ENCODE measurements at places on chromosomes 16 and 17.

- DNase-seq, result peak; percentile 58
Measured at GRCh38 chr17:39231591-39232551, 6.1 kb upstream of the STAC2 start.

GRCh38 chr17:75487351-75488070, 27.8 kb downstream of the CASKIN2 start:
- DNase-seq, result peak; percentile 77

DNA sequence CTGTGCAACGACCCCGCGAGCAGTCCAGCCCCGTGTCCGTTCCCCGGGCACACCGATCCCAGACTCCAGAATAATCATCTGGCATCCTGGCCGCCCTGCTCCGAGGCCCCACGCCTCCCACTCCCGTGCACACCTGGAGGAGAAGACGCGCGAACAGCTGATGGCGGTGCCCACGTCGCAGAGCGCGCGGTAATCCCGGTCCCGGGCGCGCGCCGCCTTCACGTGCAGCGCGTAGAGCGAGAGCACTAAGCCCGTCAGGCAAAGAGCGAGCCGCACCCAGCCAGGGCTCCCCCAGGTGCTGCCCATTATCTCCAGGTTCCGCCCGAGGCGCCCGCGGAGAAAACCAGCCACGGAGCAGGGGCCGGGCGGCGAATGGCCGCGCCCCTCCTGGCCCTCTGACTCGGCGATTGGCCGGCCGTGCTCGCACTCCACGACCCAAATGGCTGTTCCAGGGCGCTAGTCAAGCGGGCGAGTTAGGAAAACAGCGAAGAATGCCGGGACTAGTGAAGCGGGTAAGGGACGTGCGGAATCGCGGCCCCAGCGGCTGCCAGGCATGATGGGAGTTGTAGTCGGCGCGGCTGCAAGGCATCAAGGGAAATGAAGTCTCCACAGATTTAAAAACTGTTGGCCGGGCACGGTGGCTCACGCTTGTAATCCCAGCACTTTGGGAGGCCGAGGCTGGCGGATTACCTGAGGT, at the start of gene VKORC1:
TSS of gene VKORC1 (minus strand) at position 374 of the 697 bp plus-strand sequence. CDS start at position 306, 68 bp downstream.
- DNase-seq, result peak; percentile 99

GRCh38 chr17:69540356-69540755, 125.9 kb downstream of the MAP2K6 start:
- no peak for DNase-seq

DNA sequence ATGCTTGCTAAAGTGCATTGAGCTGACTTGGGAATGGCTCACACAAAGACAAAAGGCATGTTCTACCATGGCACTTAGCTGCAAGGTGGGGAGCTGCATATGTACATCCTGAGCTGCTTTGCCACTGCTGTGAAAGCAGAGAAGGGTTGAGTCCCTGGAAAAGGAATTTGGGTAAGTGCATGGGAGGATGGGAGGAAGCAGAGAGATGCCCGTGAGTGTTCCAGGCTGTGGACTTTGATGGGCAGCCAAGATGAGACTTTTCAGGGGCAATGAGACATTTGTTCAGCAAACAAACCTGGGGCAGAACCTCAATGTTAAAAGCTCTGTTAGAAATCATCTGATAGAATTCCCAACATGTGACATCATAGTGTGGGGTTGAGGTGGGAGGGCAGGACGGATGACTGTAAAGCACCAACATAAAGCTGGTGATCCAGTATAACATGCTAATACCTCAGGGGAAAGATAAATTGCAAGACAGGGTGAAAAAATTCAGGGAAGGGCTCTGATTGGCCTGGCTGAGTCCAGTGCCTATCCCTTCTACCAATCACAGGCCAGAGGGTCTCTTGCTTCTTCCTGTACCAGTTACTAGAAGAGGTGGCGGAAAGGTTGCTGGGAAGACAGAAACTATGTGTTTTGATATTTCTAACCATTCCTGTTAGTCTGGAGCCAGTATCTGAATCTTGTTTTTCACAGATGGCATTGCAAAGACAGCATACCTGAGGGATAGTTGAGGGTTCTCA, 163.2 kb downstream of the UTP18 start:
- no peak for DNase-seq

DNA sequence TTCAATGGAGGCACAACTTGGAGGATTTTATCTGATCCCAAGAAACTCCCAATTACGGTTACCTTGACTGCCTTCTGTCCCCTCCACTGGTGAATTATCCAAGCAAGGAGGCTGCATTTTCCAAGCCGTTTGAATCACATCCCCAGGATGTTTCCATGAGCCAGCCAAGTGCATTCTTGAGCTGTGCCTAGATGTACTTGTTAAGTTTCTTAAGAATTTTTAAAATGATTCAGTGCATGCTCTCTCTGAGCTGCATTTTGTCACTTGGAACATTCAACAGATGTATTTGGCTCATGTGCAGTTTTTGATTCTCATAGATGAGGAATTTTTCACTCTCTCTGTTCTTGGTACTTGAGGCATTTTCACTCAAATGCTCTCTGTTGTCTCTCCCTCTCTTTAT, 202.6 kb upstream of the MYOCD start:
- DNase-seq, result no peak

GRCh38 chr17:7673239-7673638, 14.1 kb downstream of the TP53 start:
- peak; percentile 59 for DNase-seq

DNA sequence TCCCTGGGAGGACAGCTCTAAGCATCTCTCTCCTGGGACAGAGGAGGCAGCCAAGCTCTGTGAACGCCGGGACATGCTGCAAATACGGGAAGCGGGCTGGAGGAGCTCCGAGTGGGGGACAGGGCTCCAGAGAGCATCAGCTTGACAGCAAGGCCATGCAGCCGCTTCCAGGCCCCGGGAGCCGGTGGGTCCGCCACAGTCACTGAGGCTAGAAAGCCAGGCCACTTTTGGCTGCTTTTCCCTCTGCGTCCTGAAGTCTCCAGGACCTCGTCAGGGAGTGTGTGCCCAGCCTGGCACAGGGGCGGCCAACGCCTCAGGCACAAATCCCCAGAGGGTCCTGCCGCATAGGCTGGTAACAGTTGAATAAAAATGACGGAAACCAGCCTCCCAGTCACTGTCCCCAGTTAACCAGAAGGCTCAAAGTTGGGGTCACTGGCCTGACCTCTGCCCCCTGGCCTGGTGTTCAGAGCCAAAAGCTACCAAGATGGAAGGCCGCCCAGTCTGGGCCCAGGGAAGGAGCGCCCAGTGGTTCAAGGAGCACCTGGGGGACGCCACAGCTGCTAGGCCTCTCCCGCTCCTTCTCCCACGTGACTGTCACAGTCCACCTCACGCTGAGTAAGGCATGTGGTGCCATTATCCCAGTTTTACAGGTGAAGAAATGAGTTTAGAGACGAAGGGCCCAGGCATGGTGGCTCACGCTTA, 3.2 kb upstream of the TRIM65 start:
- no peak for DNase-seq

GRCh38 chr16:67857547-67858233, 10.2 kb upstream of the CENPT start:
- peak; percentile 97 for DNase-seq

DNA sequence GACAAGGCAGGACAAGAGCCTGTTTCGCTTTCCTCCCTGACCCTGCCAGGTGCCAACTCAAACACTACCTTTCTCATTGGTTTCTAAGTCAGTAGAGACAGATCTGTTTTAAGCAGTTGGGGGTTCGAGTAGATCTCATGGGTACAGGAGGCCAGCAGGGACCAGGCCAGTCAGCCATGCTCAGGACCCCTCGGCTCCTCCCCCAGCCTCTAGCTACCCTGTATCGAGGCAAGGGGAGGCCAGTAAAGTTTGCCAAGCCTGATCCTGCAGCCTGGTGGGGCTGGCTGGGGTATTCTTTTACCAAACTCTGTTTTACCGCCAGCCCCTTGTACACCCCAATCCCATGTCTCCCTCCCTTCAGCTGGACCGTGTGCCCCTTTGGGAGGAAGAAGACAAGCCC, 26.6 kb downstream of the OR1D5 start:
- DNase-seq, result no peak

DNA sequence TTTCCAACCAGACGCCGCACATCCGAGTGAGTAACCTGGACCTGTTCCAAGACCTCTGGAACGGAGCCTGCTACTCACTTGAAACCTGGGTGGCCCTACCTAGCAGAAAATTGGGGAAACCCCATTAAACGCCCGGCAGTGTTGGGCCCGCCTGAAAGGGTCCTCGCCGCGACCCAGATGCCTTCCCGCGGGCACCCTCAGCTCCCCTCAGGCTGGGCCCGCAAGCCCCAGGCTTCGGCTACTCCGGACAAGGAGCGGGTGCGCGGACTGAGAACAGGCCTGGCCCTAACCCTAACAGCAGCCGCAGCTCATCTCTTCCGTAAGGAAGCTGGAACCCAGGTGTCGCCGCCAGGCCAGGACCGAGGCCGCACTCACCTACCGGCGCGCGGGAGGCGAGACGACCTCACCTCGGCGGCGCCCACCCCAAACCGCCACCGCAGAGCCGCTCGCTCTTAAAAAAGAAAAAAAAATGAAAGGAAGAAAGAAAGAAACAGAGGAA, 344 bp downstream of the PSME3IP1 start:
- peak; percentile 46 for DNase-seq

DNA sequence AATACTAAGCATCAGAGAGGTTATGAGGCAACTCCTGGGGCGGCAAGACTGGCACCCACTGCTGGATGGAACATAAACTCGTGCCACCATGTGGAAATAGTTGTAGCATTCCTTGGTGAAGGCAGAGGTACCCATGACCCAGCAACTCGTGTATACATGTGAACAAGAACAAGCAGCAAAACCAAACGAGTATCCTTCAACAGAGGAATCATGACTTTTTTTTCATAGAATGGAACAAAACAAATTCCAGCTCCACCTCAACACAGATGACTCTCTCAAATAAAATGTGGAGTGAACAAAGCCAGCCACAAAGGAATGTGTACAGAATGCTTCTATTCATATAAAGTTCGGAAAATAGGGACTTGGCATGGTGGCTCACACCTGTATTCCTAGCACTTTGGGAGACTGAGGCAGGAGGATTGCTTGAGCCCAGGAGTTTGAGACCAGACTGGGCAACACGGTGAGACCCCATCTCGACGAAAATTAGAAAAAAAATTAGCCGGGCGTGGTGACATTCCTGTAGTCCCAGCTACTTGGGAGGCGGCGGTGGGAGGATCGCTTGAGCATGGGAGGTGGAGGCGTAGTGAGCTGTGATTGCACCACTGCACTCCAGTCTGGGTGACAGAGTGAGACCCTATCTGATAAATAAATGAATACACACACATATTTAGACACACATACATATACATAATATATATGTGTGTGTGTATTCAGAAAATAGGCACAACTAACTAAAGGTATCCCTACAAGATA, 35.3 kb downstream of the B9D1 start:
- no peak for DNase-seq

DNA sequence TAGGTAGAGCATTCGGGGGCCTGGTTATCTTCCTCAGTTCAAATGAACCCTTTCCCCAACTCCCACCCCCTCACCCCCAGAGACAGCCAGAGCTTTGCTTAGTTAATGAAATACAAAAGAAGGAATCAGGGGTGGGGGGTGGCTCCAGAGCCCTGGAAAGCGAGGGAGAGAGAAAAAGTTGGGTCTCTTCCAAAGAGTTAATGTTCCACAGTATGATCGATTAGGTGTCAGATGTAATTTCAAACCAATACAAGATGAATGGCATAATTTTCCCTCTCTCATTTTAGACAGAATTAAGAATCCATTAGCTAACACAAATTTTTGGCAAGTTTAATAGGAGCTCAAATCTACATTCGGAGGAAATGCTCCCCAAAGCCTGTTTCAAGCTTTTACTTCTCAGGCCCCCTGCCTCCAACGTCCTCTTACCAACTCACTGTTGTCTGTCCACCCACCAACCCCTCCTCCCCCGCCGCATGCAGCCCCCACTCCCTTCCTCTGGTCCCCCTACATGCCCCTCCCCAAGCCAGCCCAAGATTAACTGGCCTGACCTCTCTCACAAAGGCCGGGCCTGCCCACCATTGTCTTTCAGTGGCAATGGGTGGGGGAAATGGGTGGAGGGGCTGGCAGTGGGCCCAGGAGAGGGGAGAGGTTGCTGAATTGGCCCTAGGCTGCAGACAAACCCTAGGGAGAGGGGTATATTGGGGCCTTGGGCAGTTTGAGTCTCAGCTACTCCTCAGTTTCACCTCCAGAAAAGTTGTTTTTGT, 28.2 kb downstream of the NEUROD2 start:
- no peak for DNase-seq

- peak; percentile 42 for DNase-seq
Measured at GRCh38 chr16:31471875-31472708, at the start of gene TGFB1I1. Gene TGFB1I1, plus strand, starts transcription at chr16:31472152. Its CDS starts 37 bp downstream, at chr16:31472189.

DNA sequence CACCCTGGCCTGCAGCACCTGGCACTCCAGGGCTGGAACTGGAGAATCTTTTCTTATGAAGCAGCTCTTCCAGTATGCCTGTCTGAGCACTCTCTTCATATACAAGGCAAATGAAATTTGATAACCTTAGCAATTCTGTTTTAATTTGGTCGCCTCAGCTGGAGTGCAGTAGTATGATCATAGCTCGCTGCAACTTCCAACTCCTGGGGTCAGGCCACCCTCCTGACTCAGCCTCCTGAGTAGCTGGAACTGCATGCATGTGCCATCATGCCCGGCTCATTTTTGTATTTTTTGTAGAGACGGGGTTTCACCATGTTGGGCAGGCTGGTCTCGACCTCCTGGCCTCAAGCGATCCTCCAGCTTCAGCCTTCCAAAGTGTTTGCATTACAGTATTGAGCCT, 140.8 kb upstream of the CHMP6 start:
- no peak for DNase-seq

All from suppressor macrophage treated with lipopolysaccharide for 1 hour (primary cell).